ENCODE measurements at places on chromosomes 12 and 14.

DNA sequence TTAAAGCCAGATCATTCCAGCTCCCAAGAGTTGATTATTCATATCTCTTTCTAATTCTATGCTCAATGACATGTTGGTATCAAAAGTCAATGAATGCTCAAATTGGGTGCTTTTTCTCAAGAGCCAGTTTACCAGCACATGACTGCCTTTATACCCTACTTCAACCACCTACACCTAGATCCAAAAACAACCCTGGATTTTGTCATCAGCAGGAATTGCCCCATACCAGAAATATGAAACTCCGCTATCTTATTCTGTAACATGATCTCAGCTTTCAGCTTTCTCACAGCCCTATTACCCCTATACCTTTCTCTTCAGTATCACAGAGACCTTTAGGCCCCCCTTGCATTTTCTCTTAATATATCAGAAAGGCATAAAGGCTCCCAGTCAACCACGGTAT lies 32.3 kb upstream of the ESR2 start:
- no peak for DNase-seq

- no peak for DNase-seq
These were observed 527.7 kb downstream of the SLC16A7 start for GRCh38 chr12:60123557-60123956.

- DNase-seq = no peak
These were observed 4.1 kb downstream of the SHMT2 start for GRCh38 chr12:57233357-57234232.

- DNase-seq = no peak
These were observed 141.0 kb upstream of the LMNTD1 start for GRCh38 chr12:25694072-25694471.

DNA sequence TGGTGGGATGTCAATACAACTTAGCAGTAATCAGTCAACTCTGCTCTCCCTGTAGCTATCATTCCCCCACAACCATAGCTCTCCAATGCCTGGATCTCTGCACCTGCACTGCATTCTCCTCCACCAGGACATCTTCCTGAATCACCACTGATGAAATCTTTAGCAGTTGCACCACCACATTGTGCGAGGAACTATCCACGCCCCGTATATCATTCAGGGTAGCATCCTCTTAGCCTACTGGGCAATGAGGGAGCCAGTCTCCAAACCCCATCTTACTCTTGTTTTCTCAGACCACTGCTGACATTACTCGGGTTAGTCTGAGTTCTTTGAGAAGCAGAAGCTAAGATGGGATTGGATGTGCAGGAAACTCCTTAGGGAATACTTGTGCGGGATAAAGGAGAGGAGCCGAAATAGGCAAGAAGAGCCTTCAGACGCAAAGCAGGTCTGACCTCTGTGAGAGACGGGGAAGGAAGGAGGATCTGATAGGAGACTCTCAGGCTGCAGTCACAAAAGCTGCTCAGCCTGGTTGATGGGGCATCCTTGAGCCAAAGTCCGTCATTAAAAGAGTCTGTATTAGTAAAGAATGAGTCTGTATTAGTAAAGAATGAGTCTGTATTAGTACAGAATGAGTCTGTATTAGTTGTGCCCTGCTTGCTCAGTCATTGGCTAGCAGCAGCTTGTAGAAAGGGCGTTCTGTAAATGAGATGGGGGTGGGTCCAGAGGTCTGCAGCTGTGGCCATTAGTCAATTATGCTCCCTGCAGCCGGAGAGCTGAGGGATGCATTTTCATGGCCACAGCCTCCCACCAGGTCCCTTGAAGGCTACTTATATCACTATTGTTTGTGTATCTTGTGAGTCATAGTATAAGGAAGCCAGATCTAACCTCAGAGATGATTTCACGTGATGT lies 49.6 kb upstream of the RASSF3 start:
- DNase-seq = no peak

- DNase-seq = no peak
These were observed 44.4 kb downstream of the BICD1 start for GRCh38 chr12:32151086-32151485.

DNA sequence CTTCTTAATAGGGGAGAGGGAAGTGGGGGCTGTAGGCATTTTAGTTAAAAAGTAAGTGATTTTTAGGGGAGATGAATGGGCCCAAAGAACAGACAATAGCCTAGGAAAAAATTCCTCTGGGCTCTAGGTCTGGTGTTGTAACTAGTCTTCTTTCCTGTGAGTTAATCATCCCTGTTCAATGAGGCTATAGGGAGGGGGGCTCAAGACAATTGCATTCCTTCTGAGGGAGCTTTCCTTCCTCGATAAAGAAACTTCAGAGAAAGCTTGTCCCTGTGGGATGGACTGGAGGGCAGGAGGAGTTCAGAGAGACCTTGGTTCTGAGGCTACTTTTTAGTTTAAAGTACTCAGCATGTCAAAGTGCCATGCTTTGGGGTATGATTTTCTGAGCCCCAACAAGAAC lies 127.2 kb downstream of the BBS10 start:
- no peak for DNase-seq

- DNase-seq = no peak
These were observed 138.0 kb upstream of the CPNE8 start for GRCh38 chr12:39043424-39043822.

DNA sequence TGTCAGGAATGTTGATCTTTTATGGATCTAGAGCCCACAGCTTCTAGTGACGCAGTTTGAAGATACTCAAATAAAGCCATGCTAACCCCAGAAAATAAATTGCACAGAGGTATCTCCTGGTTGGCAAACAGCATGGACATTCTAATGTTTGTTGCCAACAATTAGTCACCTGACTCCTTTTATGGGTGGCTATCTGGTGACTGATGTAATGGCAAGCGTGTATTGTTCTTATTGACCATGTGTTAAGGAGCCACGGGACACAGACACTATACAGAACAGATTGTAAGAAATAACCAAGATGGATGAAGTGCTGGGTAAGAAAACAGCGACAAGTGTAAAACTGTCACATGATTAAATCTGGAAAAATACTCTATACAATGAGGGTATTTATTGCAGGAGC lies 401.3 kb upstream of the PDE3A start:
- DNase-seq = no peak

DNA sequence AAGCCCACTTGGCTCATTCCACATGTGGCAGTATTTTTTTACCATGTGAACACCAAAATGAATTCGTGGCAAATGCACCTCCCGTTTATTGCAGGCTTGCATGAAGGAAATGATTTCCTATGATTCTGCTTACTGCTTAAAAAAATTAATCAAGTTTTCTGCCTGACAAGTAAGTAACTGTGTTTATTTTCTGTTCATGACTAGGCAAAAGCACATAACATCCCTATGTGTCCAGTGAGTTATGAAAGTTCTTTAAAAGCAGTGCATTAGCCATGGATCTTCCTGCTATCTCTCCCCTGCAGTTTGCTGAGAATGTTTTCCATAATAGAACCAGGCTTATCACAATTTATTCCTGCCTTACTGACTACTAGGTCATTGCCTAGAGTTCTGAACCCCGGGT lies 20.4 kb downstream of the GPR65 start:
- DNase-seq = no peak

GRCh38 chr12:97386133-97386581 lies 76.4 kb upstream of the RMST start:
- no peak for DNase-seq

DNA sequence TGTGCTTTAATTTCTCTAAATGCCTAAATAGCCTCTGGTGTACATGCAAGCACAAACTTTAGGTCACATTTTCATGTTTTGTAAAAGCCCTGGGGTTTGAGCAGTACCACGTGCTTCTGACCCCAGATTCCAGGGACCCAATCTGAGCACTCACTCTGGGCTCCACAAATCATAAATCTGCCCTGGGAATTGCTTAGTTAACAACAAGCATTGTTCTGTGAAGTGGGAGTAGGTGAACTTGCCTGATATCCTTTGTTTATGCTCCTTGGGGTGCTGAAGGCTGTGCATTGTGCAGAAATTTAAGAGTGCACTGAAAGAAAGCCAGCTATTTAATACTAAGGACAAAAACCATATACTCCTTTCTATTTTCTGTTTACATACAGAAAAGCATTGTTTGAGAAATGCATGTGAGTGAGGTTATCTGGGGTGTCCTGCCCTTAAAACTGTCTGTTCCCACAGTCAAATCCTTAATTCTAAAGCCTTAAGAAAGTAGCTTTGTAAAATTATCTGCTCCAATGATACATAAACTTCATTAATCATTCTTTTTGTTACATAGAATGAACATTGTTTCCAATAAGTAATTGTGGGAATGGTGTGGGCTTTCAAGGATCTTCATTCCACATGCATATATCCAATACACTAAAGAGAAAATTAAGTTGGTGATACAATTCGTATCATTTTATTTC lies 258.6 kb upstream of the NPAS3 start:
- no peak for DNase-seq

- no peak for DNase-seq
These were observed 12.1 kb upstream of the MIPOL1 start for GRCh38 chr14:37185670-37186069.

GRCh38 chr14:95885278-95885677 lies 8.6 kb downstream of the TUNAR start:
- DNase-seq = no peak

DNA sequence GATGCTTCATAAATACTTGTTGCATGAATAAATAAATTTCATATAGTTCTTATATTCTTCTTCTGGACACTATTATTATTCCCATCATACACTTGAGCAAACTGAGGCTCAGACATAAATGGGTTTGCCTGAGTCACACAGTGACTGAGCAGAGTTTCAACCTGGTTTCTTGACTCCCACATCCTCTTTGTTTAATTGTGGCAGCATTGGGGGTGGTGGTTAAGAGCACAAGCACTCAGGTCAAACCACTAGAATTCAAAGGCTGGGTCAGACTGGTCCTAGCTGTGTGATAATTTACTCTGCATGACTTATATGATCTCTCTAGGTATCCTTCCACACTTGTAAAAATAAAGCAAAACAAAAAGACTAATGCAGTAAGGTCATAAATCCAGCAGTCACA lies 274.9 kb upstream of the SRRM4 start:
- DNase-seq = no peak

GRCh38 chr12:31309279-31309678 lies 16.7 kb downstream of the SINHCAF start:
- DNase-seq = no peak

- no peak for DNase-seq
These were observed 1552.1 kb downstream of the AACS start for GRCh38 chr12:126617312-126617711.

GRCh38 chr12:76490763-76491162 lies 68.8 kb downstream of the OSBPL8 start:
- no peak for DNase-seq

DNA sequence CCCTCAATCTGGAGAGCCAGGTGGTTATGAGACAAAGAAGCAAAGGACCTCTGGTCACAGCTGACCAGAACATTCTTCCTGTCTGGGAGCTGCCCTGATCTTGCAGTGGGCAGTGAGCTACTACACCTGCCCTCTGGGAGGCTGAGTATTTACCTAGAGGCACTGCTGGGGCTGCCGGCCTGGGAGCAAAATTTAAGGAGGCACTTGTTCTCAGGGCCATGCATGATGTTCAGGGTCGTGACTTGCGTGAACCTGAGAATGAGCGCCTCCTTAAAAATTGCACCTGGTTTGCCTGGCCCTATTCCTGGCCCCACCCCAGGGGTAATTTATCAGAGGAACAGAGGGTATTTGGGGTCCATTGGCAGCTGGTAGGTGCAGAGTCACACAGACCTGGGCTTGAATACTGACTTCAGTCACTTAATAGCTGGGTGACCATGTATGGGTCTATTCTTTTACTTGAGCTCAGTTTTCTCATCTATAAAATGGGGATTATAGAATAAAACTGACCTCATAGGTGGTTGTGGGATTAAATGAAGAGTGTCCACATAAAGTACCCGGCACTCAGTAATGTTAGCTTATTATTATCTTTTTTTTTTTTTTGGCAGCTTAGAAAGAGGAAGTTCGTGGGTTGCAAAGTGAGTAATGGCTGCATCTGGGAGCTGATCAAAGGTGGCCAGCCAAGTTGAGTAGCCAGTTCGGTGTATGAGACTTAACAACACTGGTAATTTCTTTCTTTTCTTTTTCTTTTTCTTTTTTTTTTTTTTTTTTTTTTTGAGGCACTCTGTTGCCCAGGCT lies 107.4 kb upstream of the MED13L start:
- no peak for DNase-seq

- no peak for DNase-seq
These were observed 99.8 kb downstream of the GPR65 start for GRCh38 chr14:88104710-88105109.

DNA sequence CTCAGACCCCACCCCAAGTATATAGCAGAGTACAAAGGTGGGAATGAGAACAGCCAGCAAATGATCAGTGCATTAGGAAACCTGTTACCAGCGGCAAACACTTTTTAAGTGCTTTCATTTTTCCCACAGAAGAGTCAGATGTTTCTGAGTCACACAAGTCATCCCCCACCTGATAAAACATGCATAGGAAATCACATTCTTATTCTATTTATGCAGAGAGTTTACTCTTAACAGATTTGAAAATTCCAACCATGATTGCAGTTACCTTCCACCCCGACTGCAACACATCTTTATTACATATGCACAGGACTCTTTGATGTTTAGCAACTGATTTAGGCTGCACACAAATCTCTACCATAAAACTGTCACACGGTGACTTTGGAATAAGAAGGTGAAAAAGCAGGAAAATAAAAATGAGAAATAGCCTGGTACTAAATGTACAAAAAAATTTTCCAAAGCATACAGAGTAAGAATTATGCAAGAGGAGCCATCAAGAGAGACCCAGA lies 236.4 kb downstream of the PAWR start:
- DNase-seq = no peak

DNA sequence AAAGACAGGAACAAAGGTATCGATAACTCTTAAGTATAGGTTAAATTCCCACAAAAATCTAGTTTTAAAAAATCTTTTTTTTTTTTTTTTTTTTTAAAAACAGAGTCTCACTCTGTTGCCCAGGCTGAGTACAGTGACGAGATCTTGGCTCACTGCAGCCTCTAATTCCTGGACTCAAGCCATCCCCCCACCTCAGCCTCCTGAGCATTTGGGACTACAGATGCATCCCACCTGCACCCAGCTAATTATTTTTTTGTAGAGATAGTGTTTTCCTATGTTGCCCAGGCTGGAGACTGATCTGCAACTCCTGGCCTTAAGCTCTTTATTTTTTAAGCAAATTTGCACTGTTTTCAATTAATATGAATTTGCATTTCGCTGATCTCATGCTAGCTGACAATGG lies 9.8 kb downstream of the PSEN1 start:
- no peak for DNase-seq

- DNase-seq = no peak
These were observed 125.1 kb downstream of the NCOR2 start for GRCh38 chr12:124442281-124442680.

- DNase-seq = no peak
These were observed 610 bp upstream of the KMT2D start for GRCh38 chr12:49061157-49061650.

Measured in endothelial cell (in vitro differentiated cells).